ENCODE measurements at places on chromosomes 13 and 19. TPM values are rescaled to one million over a fixed set of nuclear protein-coding genes. Genes with fewer than 3 reads are reported as not detected.

Gene C19orf33
- total RNA-seq = 63.0 TPM

- H3K27me3 ChIP-seq = no peaks in the 10 kb centered on the region
- H3K4me1 ChIP-seq = peaks cover 3% of the 10 kb centered on the region
- no peak overlapping the region for H3K4me3 ChIP-seq
Measured at GRCh38 chr13:112844411-112844810, 124.6 kb upstream of the MCF2L start.

GRCh38 chr13:60720590-60720989, 323.6 kb downstream of the TDRD3 start:
- H3K36me3 ChIP-seq = no peaks in the 10 kb centered on the region
- H3K4me1 ChIP-seq = no peaks in the 10 kb centered on the region
- no peak overlapping the region for H3K27ac ChIP-seq
- H3K27me3 ChIP-seq = no peaks in the 10 kb centered on the region

Gene CEACAM21
- 16.3 TPM for total RNA-seq

Gene MEF2B
- 1.4 TPM for total RNA-seq

- H3K4me1 ChIP-seq = no peaks in the 10 kb centered on the region
- H3K27me3 ChIP-seq = no peaks in the 10 kb centered on the region
- peaks cover 26% of the 10 kb centered on the region for H3K36me3 ChIP-seq
Measured at GRCh38 chr19:1997353-1998233, 17.9 kb downstream of the BTBD2 start.

DNA sequence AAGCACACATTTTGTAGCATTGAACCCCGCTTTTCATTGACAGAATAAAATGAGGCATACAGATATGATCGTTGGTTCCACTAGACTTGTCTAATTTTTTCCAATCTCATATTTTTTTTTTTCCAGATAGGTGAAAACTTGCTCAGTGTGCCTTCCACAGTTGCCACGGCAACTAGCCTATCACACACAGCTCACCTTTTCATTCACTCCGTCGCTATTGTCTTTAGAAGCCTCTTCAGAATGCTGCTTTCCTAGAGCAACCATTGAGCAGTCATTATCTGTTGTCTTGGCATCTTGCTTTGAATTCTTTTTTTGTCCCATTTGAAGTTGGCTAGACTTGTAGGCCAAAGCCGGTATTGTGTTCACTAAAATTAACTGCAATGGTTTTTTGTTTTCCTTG, 37.7 kb upstream of the ESD start:
- DNase-seq = no peak
- no peaks in the 10 kb centered on the region for H3K36me3 ChIP-seq

Gene GNG7
- total RNA-seq = 5.5 TPM

- H3K4me3 ChIP-seq = no peak overlapping the region
- H3K4me1 ChIP-seq = peaks cover 24% of the 10 kb centered on the region
- no peaks in the 10 kb centered on the region for H3K27me3 ChIP-seq
- peak overlapping the region; percentile 67 for H3K27ac ChIP-seq
- H3K36me3 ChIP-seq = peaks cover 55% of the 10 kb centered on the region
Measured at GRCh38 chr19:11166281-11167142, 10.9 kb upstream of the SPC24 start.

Gene KLK3
- total RNA-seq = not detected

DNA sequence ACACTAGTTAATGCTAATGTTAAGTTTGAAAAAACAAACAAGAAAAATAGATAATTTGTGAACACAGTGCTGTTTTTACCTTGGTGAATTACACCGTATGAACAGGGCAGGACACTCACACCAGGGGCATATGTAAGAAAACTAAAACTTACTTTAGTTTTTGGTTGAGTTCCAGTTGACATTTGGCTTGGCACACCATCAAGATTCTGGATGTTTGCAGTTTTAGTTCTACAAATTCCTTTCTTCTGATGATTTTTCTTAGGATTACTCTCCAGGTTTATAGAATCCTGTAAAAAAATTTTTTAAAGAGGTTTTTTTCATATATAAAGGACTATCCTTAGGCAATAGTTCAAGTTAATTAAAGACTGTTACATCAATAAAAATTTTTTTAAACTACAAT, 238.5 kb upstream of the STARD13 start:
- no peak overlapping the region for H3K4me3 ChIP-seq
- H3K27ac ChIP-seq = no peak overlapping the region
- H3K27me3 ChIP-seq = no peaks in the 10 kb centered on the region
- no peak for DNase-seq

GRCh38 chr19:19022380-19022961, 10.8 kb downstream of the SUGP2 start:
- no peak overlapping the region for H3K4me3 ChIP-seq
- no peaks in the 10 kb centered on the region for H3K27me3 ChIP-seq
- no peak overlapping the region for H3K27ac ChIP-seq
- DNase-seq = no peak

Gene SIGLEC9
- 14.5 TPM for total RNA-seq

Gene LILRA5
- total RNA-seq = 13.5 TPM

DNA sequence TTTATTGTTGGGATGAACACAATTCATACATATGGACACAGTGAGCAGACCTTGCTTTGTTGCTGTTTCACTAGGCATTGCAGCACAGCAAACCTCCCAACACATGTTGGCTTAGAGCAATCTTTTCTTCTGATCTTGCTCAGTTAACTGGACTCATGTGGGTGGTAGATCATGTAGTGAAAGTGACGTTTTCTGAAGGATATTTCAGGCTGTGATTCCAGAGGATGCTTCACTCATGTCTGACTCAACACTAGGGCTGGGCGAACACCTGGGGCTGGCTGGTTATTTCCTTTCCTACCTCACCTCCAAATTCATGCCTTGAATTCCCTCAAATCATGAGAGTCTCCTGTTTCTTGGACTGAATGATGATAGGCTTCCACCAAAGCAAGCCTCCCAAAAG, 14.3 kb upstream of the LGALS13 start:
- no peaks in the 10 kb centered on the region for H3K4me1 ChIP-seq
- H3K4me3 ChIP-seq = no peak overlapping the region
- no peak overlapping the region for H3K27ac ChIP-seq
- no peaks in the 10 kb centered on the region for H3K36me3 ChIP-seq
- no peak for DNase-seq
- no peaks in the 10 kb centered on the region for H3K27me3 ChIP-seq

DNA sequence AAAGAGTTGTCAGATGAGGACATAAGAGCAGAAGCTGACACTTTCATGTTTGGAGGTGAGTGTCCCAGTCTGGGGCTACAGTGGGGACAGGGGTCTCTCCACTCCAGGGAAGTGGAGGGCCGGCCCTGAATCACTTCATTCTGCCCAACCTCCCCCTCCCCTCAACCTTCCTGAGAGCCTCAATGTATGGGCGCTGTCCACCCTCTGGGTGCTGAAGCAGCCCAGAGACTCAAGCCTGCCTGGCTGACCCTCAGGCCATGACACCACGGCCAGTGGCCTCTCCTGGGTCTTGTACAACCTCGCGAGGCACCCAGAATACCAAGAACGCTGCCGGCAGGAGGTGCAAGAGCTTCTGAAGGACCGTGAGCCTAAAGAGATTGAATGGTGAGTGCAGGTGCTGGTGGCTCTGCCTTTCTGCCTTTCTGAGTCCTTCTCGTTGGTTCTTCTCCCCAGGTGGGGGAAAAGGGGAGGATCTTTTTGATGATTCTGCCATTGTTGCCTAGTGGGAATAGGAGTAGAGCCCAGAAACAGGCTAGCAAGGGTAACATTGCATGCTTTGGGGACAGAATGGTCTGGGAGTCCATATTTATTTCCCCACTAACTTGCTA, 8.8 kb downstream of the CYP4F8 start:
- DNase-seq = no peak
- H3K27ac ChIP-seq = no peak overlapping the region
- no peak overlapping the region for H3K4me3 ChIP-seq
- no peaks in the 10 kb centered on the region for H3K4me1 ChIP-seq
- peaks cover 6% of the 10 kb centered on the region for H3K27me3 ChIP-seq

Gene CYP2B6
- 1.9 TPM for total RNA-seq

DNA sequence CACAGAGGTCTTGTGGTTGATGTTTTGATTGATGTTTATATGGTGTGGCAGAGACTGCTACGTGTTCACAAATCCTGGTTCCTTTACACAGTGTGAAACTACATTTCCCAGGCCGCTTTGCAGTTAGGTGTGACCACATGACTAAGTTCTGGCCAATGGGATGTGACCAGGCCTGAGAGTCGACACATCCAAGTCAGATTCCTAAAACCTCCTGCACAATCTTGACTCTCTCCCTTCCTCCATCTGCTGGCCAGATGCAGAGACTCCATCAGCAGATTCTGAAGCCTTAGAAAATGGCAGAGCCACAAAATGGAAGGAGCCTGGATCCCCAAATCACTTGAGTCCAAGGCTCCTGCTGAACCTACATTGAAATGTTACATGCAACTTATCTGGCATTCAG, 12.6 kb downstream of the CD37 start:
- H3K27ac ChIP-seq = no peak overlapping the region
- DNase-seq = no peak
- no peaks in the 10 kb centered on the region for H3K4me1 ChIP-seq
- H3K4me3 ChIP-seq = no peak overlapping the region
- peaks cover 69% of the 10 kb centered on the region for H3K36me3 ChIP-seq

Gene ACP7
- total RNA-seq = not detected

DNA sequence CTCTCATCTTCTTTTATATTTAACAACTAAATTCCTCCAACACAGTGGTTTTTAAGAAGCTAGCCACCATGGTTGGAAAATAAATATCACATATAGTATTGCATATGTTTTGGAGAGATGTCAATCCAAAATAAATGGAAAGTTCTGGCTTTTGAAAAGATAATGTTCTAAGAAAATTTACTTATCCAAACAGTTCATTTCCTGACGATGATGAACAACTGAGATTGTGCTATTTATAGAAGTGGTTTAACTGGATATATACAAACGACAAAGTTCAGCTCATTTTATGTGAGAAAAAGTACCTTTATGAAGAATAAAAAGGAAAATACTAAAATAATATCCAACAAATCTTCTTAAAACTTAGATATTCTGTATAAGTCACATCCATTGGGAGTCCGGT, 174.7 kb downstream of the MZT1 start:
- H3K36me3 ChIP-seq = no peaks in the 10 kb centered on the region
- no peaks in the 10 kb centered on the region for H3K4me1 ChIP-seq
- H3K27me3 ChIP-seq = no peaks in the 10 kb centered on the region
- no peak for DNase-seq
- H3K27ac ChIP-seq = no peak overlapping the region

DNA sequence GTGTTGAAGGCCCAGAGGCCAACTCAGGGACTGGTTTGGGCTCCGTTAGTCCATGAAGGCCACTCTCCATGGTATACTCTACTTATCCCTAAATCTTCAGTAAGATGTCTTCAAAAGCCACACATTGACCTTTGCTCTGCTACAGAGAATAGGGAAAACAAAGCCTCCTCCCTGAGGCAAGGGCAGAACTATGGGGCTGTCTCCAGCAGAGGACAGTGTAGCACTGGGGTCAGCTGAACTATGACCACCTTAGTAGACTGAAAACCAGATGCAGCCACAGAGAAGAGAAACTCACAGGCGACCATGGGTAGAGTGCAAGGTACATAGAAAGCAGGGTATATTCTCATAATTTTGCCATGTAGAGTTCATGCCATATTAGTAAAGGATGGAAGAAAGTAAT, 587.4 kb downstream of the LMO7 start:
- H3K4me1 ChIP-seq = no peaks in the 10 kb centered on the region
- no peak overlapping the region for H3K4me3 ChIP-seq
- no peak for DNase-seq
- H3K27me3 ChIP-seq = no peaks in the 10 kb centered on the region
- no peaks in the 10 kb centered on the region for H3K36me3 ChIP-seq

GRCh38 chr19:19627621-19628500, at the start of gene LPAR2:
TSS of gene LPAR2 (minus strand) at chr19:19628220. CDS start at chr19:19627275, 945 bp downstream.
- no peaks in the 10 kb centered on the region for H3K36me3 ChIP-seq
- no peaks in the 10 kb centered on the region for H3K4me1 ChIP-seq
- peak; percentile 85 for DNase-seq
- no peaks in the 10 kb centered on the region for H3K27me3 ChIP-seq
- H3K27ac ChIP-seq = peak within 1 kb of the TSS; percentile 36
- H3K4me3 ChIP-seq = peak within 1 kb of the TSS; percentile 58

GRCh38 chr13:95199896-95200295, 101.4 kb downstream of the ABCC4 start:
- H3K27ac ChIP-seq = no peak overlapping the region
- H3K27me3 ChIP-seq = no peaks in the 10 kb centered on the region
- no peak overlapping the region for H3K4me3 ChIP-seq

- H3K27ac ChIP-seq = no peak overlapping the region
- no peaks in the 10 kb centered on the region for H3K36me3 ChIP-seq
- no peak overlapping the region for H3K4me3 ChIP-seq
Measured at GRCh38 chr19:41998246-41999020, 4.4 kb upstream of the ATP1A3 start.

DNA sequence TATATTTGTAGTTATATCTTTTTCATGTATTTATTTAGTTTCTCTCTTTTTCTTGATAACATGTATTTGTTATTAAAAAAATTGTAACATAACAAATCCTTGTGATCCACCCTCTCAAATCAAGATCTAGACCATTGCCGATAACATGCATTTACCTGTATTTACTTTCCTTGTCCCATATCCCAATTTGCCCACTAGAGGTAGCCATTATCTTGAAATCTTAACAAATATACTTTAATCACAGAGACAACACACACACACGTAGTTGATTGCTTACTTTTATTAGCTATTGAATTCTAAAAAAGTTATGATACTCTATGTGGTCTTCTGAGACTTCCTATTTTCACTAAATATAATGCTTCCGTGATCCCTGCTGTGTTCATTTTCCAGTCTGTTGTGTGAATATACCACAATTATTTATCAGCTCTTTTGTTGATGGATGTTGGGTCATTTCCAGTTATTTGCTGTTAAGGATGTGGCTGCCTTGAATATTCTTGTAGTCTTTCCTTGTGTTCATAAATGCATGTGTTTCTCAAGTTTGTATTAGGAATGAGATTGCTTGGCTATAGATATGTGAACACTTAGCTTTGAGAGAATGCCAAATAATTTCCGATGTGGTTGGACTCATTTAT, 31.3 kb upstream of the ZMYM2 start:
- no peaks in the 10 kb centered on the region for H3K4me1 ChIP-seq
- H3K27ac ChIP-seq = no peak overlapping the region
- H3K4me3 ChIP-seq = no peak overlapping the region
- no peaks in the 10 kb centered on the region for H3K36me3 ChIP-seq
- no peaks in the 10 kb centered on the region for H3K27me3 ChIP-seq
- no peak for DNase-seq

- H3K4me1 ChIP-seq = no peaks in the 10 kb centered on the region
- no peaks in the 10 kb centered on the region for H3K27me3 ChIP-seq
- no peak overlapping the region for H3K27ac ChIP-seq
- no peak for DNase-seq
- H3K4me3 ChIP-seq = no peak overlapping the region
Measured at GRCh38 chr13:59043016-59043415, 1120.7 kb downstream of the DIAPH3 start.

- DNase-seq = no peak
- no peak overlapping the region for H3K27ac ChIP-seq
- no peak overlapping the region for H3K4me3 ChIP-seq
- no peaks in the 10 kb centered on the region for H3K27me3 ChIP-seq
Measured at GRCh38 chr13:35881360-35881759, 249.8 kb downstream of the DCLK1 start.

Gene ZNF536
- total RNA-seq = 0.09 TPM

Gene FLT3
- total RNA-seq = 1.1 TPM
